ENCODE measurements at places on chromosomes 1 and 21.

DNA sequence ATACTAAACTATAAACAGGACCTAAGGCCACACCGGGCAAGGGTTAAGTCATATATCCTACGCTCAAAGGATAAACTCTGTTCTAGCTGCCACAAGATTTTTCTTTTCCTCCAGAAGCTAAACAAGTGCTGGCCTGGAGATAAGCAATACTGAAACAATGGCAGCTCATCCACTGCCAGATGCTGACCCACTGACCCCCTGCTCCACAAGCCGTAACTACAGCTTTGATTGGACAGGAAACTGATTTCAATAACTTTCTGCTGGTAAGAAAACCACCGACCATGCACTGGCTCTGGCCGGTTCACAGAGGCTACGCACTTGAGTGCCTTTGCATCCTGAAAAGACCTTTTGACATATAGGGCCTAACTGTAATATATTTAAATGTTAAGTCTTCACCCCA, 51.3 kb upstream of the PLA2G2C start:
- no peak for DNase-seq

GRCh38 chr1:167369933-167370332, 148.4 kb downstream of the CD247 start:
- no peak for DNase-seq

GRCh38 chr1:91564888-91565701, 64.4 kb downstream of the CDC7 start:
- DNase-seq: no peak

- no peak for DNase-seq
These were observed 63.2 kb downstream of the IER5 start for GRCh38 chr1:181151378-181152326.

DNA sequence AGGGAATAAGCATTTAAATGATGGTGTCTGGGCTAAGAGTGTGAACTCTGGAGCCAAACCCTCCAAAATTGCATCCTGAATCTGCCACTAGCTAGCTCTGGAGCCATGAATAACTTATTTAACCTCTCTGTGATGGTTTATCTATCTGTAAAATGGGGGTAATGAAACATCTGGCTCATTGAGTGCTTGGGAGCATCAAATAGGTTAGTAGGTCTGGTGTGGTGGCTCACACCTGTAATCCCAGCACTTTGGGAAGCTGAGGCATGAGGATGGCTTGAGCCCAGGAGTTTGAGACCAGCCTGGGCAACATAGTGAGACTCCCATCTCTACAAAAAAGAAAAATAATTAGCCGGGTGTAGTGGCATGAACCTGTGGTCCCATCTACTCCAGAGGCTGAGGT, 42.8 kb downstream of the KIF1B start:
- no peak for DNase-seq

GRCh38 chr1:47930210-47930840, 66.9 kb downstream of the TRABD2B start:
- DNase-seq: no peak

- no peak for DNase-seq
These were observed 23.5 kb upstream of the ID3 start for GRCh38 chr1:23582820-23583219.

GRCh38 chr1:170205301-170205700, 59.5 kb downstream of the NTMT2 start:
- DNase-seq: no peak

DNA sequence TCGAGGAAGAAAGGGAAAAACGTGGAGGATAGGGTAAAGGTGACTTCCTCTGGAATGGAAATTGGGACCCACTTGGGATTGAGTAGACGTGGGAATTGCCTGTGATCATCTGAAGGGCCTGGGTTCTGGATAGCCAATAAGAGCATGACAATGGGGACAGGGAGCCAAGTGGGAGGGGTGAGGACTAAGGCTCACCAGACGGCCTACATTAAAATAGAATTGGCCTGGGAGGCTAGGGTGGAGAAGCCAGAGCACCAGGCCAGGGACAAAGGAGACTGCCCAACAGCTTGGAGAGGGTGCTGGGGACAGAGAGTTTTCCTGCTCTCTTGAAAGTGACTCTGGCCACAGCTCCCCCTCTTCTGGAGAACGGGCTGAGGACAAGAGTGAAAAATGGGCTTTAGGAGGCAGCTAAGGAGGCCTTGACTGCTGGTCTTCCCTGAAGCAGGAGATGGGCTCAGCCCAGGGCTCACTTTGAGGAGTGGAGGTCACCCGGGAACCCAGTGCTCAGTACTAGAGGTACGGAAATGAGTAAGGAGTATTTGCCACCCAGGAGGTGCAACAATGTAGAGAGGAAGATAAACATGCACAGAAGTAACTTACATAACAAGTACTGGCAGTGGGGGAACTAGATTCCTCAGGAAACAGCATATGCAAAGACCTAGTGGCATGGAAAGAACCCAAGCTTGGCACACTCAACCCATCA, 18.8 kb downstream of the INKA2 start:
- DNase-seq: no peak

GRCh38 chr21:30882866-30883597, 1.7 kb upstream of the KRTAP11-1 start:
- DNase-seq: no peak

- DNase-seq: no peak
These were observed 27.2 kb downstream of the MRPL37 start for GRCh38 chr1:54227091-54227602.

DNA sequence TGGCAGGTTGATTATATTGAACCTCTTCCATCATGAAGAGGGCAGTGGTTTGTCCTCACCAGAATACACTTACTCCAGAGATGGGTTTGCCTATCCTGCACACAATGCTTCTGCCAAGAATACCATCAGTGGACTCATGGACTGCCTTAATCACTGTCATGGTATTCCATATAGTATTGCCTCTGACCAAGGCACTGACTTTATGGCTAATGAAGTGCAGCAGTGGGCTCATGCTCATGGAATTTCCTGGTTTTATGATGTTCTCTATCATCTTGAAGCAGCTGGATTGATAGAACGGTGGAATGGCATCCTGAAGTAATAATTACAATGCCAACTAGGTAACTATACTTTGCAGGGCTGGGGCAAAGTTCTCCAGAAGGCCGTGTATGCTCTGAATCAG, 16.6 kb upstream of the GBP6 start:
- no peak for DNase-seq

DNA sequence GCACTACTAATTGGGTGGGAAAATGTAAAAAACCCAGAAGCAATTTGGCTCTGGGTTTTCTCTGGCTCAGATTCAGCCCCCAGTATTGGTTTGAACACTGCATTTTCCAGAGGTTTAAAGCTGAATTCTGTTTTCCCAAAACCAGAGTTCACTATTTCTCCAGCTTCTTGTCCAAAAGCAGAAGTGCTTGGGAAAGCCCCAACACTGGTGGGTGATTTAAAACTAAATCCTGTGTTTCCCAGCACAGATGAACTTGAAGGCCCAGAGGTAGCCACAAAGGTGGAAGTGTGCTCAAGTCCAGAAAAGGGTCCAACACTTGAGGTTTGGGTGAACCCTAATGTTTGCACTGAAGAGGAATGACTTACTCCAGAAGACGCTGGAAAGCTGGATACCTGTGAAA, 678 bp downstream of the MCM3AP start:
- no peak for DNase-seq

GRCh38 chr1:198780376-198780775, 141.5 kb downstream of the PTPRC start:
- no peak for DNase-seq

Data from left hindlimb (tissue), 1 donor.